ENCODE measurements at places on chromosomes 16 and 17.

GRCh38 chr16:69598045-69598444 is 32.3 kb downstream of the NFAT5 start:
- no peak for DNase-seq

- DNase-seq, result no peak
Observed at GRCh38 chr17:2084036-2084765, 29.3 kb downstream of the HIC1 start.

- peak; percentile 90 for DNase-seq
Observed at GRCh38 chr17:82267575-82268379, 5.7 kb downstream of the CSNK1D start.

GRCh38 chr16:54178478-54178976 is 108.1 kb downstream of the IRX3 start:
- no peak for DNase-seq

GRCh38 chr16:74817851-74818250 is 43.2 kb upstream of the FA2H start:
- no peak for DNase-seq

GRCh38 chr17:50354776-50355175 is 8.8 kb downstream of the XYLT2 start:
- no peak for DNase-seq

GRCh38 chr17:31095236-31096105 is 694 bp downstream of the NF1 start:
- peak; percentile 39 for DNase-seq

DNA sequence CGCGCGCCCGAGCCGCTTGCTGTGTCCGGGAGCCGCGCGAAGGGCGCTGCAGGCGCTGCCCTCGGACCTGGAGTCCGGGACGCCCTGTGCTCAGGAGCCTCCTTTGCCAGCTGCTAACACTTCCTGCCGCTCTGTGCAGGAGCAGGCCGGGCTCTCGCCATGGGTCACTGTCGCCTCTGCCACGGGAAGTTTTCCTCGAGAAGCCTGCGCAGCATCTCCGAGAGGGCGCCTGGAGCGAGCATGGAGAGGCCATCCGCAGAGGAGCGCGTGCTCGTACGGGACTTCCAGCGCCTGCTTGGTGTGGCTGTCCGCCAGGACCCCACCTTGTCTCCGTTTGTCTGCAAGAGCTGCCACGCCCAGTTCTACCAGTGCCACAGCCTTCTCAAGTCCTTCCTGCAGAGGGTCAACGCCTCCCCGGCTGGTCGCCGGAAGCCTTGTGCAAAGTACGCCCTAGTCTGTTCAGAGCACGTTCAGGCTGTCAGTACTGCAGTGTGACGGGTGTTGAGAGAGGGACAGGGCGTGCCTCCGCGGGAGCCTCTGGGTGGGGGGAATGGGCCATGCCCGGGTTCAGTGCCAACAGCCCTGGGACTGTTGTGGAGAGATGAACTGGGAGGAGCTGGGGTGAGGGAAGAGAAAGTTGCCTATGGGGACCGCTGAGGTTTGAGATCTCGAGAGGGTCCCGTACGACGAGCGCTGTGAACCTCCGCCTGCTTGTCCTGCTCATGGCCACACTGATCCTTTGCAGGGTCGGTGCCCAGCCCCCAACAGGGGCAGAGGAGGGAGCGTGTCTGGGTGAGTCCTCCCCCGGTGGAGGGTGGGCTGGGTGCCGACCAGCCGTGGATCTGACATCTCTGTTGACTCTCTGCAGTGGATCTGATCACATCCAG is 1.3 kb downstream of the ZNF276 start:
- DNase-seq, result peak; percentile 66

DNA sequence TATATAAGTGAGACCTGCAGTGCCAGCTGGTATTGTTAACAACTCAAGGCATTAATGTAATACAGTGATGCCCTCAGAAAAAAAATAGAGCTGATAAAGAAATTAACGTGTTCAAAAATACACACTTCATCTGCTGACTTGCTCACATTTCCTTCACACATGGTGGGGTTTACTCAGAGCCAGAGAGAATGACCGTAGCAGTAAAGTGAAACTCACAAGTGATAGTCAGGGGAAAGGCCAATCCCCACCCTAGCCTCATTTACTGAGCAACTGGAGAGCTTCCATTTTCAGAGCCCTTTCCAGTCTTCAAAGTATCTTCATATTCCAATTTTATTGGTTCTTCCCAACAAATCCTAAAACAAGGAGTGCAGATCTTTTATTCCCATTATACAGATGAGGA is 74.0 kb upstream of the HLF start:
- DNase-seq, result no peak

GRCh38 chr17:48238933-48239602 is 131.5 kb downstream of the SNX11 start:
- DNase-seq, result no peak

- peak; percentile 65 for DNase-seq
Observed at GRCh38 chr17:35023538-35023937, 40.0 kb downstream of the RFFL start.

DNA sequence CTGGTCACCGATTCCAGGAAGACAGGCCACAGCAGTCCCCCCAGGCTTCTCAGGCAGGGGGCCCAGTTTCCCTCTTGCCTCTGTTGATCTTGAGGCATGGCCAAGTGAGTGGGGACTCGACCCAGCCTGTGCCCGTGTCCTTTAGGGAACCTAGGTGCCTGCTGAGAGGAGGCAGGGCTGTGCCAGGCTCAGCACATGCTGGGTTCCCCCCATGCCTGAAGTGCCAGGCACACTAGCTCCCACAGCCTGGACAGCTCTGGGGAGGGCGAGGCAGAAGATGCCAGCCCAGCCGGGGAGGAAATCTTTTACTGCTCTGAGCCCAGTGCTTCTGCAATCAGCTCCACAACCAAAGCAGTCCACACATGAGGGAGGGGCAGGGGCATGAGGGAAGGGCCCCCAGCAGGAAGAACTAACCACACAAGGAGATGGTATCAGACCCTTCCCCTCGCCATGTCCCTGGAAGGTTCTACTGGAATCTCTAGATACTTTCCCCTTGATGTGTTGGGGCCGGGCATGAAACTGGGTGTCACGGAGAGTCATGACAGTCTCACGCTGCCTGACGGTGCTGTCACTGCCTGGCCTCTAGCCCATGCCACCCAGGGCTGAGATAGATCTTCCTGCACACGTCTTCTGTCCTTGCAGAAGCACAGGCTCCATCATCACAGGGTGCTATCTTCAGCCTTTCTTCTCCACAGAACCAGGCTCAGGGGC is 25.5 kb downstream of the MYO18A start:
- peak; percentile 78 for DNase-seq

GRCh38 chr16:17461951-17462729 is 8.6 kb downstream of the XYLT1 start:
- DNase-seq, result no peak

GRCh38 chr17:27647765-27648164 is 16.8 kb downstream of the LGALS9 start:
- DNase-seq, result no peak

DNA sequence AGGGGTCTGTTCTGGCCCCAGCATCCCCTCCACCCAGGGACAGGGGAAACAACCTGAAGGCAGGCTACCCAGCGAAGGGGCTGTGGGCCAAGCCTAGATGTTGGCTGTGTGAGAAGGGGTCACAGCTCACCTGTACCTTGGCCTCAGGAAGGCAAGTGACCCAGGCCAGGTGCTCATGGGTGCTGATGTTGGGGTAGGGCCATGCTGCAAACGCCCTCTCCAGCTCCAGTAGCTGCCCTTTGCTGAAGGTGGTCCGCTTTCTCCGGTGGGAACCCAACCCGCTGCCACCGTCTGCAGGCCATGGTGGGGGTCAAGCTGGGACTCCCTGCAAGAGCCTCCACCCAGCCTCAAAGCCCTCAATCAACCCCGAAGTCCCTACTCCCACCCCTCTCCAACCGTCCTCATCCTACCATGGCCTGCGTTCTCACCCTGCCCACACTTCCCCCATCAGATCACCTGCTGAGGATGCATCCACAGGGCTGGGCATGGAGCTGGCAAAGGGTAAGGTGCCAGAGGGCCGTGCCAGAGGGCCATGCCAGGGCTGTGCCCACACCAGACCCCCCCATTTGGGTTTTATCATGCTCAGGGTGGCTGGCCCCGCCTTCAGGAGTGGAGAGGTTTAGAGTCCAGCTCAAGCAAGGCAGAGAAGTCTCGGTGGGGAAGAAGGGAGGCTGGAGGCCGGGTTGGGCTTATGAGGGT is at the start of gene SEBOX:
SEBOX (minus strand) TSS at position 535 of the 699 bp plus-strand sequence; CDS start at position 487, 48 bp downstream.
- DNase-seq, result no peak

DNA sequence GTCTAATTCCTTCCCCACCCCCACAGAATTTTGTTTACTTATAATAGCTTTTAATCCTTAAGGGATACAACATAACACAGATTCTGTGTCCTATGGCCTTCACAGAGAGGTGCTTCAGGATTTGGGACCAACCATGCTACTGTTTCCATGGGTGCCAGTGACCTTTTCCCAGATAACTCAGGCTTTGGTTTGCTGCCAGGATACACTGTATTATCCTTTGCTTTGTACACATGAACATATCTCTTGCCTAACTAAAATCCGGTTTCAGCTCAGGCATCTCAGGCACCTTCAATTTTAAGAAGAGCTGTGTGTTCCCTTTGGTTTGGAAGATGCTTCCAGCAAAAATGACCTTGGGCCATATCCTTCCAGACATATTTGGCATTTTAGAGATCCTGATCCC is 428.4 kb upstream of the CDH5 start:
- no peak for DNase-seq

DNA sequence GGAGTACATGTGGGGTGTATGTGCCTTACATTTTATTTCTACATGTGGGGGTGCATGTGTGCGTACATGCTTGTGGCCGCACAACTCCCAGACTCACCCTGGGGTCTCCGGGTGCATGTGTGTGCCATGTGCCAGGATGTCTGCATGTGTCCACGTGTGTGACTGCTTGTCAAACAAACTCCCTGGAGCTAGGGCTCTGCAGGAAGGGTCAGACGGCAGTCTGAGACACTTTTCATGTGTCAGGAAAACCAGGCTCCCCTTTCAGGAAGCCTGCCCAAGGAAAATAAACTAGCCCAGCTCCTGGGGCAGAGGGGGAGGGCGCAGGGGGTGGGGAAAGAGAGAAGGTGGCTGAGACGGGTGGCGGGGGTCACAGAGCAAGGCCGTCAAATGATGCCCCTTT is 44.7 kb downstream of the FZD2 start:
- no peak for DNase-seq

GRCh38 chr16:68943961-68944360 is 100.6 kb downstream of the TANGO6 start:
- DNase-seq, result no peak

DNA sequence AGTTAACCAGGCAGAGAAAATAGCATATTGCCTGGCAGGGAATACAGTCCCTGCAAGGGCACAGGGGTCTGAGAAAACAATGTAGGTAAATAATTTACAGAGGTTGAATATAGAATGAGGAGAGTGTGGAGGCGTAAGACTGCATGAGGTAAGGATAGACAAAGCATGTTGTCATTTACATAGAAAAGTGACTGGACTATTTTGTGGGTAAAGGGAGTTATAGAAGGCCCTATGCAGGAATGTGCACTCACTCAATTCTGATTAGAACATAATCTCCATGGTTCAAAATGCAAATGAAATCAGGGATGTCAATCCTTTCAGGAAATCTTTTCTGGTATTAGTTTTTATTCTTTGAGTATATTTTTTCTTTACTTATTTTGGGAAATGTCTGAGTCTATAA is 285.7 kb upstream of the SALL1 start:
- no peak for DNase-seq

- DNase-seq, result peak; percentile 61
Observed at GRCh38 chr17:75011401-75012095, 922 bp upstream of the MRPL58 start.

GRCh38 chr17:78110363-78111015 is 18.1 kb downstream of the TMC6 start:
- no peak for DNase-seq

DNA sequence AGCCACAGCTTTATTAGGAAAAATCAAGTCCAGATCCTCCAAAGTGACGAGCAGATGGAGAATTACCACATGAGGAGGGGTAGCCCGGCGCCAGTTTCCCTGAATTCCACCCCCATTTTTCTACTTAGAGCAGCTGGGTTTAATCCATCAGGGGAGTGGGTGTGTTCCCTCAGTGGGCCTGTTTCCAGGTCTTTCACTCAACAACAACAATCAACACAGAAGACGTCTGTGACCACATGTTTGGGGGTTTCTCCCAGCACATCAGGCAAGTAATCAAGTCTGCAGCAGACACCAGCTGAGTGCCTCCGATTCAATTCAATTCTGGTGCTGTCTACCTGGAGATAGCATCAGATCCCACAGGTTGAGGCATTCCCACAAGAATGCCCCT is 6.8 kb downstream of the SLC6A2 start:
- no peak for DNase-seq

GRCh38 chr17:79374087-79374689 is 236.7 kb downstream of the RBFOX3 start:
- DNase-seq, result no peak

DNA sequence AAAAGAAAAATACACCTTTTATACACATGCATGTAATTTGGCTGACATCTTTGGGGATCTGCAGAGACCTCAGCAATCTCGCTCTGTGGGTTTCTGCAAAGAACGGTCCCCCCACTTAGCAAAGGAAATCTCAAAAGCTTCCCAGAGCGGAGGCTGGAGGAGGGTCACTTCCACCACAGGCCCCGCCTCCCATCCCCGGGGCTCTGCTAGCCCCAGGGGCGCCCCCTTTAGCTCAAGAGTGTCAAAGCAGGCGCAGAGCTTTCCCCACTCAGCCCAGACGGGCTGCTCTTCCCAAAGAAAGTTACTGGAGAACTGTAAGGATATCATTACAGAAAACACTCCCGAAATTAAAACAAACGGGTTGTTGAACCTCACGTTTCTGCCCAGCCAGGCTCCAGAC is 11.4 kb downstream of the SLC13A5 start:
- no peak for DNase-seq

GRCh38 chr16:51151435-51151960 is 428 bp upstream of the SALL1 start:
- DNase-seq, result peak; percentile 92

DNA sequence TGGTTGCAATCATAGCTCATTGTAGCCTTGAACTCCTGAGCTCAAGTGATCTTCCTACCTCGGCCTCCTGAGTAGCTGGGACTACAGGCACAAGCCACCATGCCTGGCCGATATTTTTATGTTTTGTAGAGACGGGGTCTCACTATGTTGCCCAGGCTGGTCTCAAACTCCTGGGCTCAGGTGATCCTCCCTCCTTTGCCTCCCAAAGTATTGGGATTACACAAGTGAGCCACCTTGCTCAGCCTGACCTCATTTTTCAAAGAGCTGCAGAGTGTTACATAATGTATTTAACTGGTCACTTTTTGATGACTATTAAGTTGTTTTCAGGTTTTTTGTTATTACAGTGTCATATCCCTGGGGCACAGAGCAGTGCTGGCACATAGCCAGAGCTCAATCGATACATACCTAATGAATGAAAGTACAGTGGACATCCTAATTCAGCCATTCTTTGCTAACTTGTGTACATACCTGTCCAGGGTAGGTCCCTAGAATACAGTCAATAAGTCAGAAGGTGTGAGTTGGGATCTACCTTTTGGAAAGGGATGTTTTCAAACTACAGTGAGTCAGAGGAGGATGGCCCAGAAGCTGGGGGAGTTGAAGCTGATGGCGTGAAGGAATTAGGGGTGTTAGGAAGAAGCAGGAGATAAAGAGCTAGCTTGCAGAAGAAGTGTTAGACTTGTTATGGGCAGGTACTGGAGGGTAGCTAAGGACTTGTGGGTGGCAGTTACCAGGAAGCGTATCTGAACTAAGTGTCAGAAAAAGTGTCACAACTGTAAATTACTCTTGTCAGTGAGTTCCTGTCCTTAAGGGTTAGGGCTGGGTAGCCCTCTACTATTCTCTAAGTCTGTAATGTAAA is 20.1 kb upstream of the CYLD start:
- DNase-seq, result no peak

Measured in globus pallidus (tissue), 1 donor.